ENCODE measurements at places on chromosomes 1 and 21.

GRCh38 chr21:31181082-31181750 lies 142.9 kb upstream of the KRTAP19-8 start:
- no peak for DNase-seq

DNA sequence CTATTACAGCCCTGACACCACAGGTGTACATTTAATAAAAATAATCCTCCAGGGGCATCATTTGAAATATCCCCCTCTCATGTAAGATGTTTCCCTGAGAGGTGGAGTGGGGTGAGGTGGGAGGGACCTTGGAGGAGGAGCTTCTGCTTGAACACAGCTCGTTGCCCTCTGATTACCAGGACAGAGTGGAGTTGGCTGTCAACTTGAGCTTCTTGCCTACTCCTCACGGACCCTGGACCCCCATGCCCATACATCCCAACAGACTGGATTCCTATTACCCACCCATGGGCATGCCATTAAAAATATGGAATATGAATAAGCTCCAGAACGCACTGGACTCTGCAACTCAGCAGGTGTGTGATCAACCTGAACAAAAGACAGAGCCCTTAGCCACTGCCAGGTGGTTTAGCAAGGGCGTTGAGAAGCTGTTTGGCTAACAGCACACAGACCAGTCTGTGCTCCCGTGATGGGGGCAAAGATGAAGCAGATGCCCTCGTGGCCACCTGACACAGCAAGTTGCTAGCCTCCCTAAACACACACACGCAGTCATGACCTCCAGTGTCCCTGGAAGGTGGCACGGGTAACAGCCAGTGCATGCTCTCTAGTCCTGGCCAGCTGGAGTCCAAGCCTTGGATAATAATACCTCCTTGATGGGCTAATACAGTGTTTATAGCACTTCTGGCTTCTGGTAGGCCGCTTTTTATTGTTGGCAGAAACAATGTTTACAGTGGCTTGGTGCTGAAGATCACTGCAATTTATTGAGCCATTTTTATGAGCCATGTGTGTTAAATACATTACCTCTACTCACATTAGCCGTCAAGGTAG lies 155.0 kb downstream of the TOMM20 start:
- no peak for DNase-seq

DNA sequence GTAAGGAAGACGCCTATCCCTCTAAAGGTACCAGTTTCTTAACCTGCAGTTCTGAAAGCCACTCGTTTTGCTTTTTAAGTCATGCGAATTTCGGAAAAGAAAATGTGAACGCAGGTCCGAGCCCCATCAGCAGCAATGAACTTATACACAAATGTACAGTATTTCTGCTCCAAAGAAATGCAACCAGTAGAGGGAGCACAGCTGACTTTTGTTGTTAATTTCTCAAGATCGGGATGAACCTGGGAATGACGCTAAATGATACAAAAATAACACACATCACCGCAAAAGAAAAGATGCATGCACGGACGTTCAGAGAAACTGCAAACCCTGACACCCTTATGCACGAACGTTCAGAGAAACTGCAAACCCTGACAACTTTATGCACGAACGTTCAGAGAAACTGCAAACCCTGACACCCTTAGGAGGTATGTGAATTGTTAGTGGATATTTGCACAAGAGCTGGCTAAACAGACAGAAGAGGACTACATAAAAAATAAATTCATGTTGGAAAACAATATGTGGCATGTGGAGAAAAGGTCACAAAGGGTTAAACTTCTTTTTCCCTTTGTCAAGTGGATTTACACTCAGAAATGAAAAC lies 3.5 kb upstream of the TIAM1 start:
- peak; percentile 62 for DNase-seq

- no peak for DNase-seq
These were observed 358.5 kb downstream of the GPATCH2 start for GRCh38 chr1:217272385-217272784.

GRCh38 chr1:160834945-160835565 lies 27.6 kb downstream of the CD244 start:
- DNase-seq, result peak; percentile 21

GRCh38 chr1:116879478-116880133 lies 30.1 kb upstream of the PTGFRN start:
- DNase-seq, result no peak

DNA sequence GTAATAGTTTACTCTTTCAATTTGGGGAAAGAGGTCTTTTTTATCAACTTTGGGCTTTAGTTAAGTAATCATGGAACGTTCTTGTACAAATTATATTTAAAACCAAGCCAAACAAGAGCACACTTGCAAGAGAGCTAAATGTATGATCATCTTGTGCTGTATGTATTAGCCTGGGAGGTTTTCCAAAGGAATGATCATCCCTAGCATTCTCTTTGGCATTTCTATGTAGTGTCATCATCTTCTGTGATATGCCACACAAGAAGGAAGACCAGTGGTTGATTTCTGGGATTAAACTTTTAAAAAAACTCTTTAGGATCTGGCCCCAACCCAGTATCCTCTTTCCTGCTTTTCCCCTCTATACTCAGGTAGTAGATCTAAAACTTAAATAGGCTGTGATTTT lies 38.4 kb upstream of the KCNQ4 start:
- no peak for DNase-seq

DNA sequence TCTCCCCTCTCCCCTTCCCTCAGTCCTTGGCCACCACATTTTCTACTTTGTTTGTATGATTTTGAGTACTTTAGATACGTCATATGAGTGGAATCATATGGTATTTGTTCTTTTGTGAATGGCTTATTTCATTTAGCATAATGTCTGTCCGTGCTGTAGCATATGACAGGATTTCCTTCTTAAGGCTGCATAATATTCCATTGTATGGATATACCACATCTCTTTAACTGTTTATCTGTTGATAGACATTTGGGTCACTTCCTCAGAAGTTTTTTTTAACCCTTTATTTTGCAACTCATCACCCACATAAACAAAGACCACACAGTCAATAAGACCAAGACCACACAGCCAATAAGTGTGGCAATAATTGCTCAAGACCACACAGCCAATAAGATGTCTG lies 24.9 kb downstream of the FAM163A start:
- no peak for DNase-seq

DNA sequence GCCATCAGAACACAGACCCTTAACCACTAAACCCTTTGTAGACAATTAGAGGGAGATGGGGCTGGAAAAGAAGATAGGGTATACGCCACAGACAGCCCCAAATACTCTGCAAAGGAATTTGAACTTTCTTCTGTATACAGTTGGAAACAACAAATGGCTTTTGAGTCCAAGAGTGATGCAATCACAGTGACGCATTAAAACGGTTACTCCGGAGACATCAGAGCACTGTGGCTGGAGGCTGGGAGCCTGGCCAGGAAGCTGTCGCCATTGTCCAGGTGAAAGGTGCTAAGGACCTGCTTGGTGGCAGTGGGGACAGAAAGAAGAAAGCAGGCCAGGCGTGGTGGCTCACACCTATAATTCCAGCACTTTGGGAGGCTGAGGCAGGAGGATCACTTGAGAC lies 4.2 kb downstream of the FLAD1 start:
- no peak for DNase-seq

- DNase-seq, result peak; percentile 60
These were observed 15.5 kb downstream of the SSBP3 start for GRCh38 chr1:54390655-54391054.

DNA sequence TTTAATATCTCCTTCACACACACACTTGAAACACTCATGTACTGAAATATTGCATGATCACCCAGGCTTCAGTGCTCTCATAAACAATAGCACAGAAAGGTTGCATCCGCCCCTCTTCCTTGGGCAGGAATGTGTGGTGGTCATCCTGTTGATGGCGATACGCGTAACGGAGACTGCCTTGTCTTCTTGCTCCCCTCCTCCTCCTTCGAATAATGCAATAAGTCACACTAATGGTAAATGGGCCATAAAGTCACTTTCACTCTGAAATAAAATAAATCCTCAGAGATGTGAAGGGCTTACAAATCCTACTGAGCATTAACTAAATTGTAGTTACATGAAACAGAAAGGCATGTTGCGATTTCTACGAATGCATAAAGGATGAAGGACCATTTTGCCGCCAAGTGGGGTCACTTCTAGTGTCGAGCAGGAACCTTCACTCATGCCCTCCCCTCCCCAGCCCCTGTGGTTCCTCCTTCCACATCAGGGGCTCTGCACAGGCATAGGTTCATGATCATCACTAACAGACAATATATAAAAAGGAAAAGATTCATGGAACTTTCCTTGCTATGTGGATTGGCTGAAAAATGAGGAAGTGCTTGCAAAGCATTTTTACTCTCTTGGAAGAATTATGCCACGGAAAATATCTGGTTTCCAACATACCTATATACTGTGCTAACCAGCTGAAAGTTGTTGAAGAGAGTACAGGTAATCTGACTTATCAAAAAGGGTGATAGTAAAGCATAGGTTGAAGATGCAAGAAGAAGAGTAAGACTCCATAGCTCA lies 1.2 kb upstream of the PGBD5 start:
- DNase-seq, result no peak

Measured in head of caudate nucleus (tissue), 42 donors.